ENCODE measurements at places on chromosomes 5 and 9.

DNA sequence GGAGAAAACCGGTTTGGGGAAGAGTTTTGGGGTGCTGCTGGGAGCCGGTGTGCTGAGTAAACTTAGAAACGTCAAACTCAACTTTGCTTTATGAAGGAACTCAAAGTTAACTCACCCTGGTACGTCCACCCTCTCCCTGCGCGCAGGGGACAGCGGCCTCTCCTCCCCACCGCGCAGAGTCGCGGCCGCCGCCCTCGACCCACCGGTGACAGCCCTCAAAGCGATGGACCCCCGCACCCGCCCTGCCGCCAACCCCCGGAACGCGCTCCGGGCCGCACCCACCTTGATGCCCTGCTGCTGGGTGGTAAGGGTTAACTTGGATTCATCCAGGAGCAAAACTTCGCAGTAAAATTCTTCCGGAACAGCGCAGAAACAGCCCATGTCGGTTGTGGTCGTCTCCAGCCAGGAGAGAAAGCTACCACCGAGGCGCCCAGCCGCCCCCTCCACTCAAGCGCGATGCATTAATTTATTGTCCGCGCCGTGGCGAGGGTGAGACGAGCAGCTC lies 366 bp downstream of the EPB41L4A start:
- no peak for DNase-seq

DNA sequence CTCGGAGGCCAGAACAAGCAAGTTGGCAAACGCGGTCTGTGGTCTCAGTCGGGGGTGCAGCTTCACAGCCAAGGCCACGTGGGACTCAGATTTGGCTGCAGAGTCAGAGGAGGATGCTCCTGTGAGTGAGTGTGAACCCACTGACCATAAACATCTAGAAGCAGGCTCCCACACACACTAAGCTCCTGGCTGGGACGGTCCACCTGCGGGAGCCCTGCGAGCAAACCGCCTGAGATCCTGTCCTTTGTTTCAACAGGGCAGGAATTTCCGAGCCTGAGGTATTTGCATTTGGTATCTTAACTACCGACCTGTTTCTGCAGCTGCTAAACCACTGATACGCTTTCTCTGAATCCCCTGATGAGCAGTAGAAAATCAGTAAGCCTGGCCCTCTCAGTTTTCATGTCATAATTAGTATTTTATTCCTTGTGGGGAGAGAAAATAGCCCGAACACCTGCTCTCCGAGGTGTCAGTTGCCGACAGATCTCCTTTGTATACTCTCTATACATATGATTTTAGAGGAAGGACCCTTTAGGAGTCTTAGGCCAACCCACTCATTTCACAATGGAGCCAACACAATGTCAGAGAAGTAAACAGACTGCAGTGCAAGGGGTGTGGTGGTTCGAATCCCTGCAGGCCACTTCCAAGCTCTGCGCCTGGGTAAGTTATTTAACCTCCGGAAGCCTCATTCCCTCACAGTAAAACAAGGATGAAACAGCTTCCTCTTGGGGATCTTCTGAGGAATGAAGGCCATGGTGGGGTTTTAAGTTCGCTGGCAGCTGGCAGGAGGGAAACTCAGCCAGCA lies 40.9 kb upstream of the PWWP2A start:
- DNase-seq = no peak

DNA sequence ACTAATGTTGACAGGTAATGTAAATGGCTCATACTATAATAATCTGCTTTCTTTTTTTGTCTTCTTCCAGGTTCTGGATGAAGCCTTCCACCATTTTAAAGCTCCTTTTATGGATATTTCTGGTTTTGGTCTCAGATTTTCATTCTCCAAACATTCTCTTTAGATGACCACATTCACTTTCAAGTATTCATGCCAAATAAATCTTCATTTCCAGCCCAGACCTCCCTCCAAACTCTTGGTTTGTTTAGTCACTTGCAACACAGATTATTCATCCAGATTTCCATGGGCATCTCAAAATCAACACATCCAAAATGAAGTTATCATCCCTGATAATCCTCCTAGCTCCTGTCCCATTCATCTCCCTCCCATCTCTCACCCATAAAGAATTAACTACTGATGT lies 40.3 kb upstream of the SVEP1 start:
- no peak for DNase-seq

DNA sequence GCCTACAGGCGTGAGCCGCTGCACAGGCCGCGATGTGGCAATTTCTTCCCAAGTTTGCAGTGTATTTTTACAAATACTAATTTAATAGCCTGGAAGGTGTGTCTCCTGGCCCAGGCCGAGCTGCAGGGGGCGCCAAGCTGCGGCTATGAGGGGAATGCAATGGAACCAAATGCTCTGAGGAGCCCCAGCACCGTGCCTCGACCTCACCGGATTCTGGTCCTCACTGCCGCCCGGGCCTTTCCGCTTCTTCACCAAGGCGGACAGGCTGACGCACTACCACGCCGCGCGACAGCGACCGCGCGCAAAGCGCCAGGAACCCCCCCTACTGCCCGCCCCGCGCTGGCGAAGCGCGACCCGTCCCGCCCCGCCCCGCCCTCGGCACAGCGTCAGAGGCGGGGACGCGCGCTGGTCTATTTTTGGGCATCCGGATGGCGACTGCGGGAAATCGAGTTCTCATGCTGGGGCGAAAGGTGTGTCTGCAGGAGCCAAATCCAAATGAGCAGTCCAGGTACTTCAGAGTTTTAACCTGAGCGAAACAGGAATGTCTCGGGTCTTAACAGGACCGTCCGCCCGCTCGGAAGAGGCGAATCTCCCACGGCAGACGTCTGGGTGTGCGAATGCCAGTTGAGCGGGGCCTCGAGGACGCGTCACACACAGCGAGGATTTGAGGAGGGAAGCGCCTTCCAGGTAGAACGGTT lies 31.7 kb upstream of the PRXL2C start:
- peak; percentile 53 for DNase-seq

GRCh38 chr9:21996858-21997257 lies 2.3 kb downstream of the CDKN2B-AS1 start:
- DNase-seq = no peak

DNA sequence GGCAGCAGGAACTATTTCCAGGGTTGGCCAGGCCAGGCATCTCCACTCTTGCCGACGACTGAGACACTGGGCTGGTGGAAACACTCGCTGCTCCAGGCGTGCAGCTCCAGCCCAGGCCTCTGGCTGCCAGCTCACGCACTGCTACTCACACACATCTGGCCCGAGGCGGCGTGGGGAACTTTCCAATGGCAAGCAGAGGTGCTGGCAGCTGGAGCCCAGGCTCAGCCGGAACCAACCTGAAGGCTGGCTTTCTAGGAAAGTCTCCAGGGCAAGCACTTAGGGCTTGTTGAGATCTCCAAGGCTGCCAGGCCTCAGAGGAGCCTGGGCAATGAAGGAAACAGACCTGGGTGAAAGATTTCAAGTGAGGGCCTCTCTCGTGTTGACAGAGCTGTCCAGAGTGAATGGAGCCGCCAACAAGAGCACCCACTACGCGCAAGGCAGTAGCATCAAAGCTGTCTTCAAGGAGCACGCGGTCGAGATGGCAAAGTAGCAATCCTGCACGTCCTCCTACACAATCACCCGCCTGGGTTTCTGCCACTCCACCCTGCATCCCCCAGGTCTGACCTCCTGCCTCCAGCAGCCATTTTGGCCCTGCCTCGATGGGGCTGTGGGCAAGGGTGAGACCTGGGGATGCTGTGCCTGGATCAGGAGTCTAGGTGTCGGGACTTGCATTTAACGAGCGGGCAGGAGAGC lies 14.4 kb downstream of the SH3PXD2B start:
- no peak for DNase-seq

GRCh38 chr5:36734422-36734821 lies 128.0 kb downstream of the SLC1A3 start:
- DNase-seq = no peak

DNA sequence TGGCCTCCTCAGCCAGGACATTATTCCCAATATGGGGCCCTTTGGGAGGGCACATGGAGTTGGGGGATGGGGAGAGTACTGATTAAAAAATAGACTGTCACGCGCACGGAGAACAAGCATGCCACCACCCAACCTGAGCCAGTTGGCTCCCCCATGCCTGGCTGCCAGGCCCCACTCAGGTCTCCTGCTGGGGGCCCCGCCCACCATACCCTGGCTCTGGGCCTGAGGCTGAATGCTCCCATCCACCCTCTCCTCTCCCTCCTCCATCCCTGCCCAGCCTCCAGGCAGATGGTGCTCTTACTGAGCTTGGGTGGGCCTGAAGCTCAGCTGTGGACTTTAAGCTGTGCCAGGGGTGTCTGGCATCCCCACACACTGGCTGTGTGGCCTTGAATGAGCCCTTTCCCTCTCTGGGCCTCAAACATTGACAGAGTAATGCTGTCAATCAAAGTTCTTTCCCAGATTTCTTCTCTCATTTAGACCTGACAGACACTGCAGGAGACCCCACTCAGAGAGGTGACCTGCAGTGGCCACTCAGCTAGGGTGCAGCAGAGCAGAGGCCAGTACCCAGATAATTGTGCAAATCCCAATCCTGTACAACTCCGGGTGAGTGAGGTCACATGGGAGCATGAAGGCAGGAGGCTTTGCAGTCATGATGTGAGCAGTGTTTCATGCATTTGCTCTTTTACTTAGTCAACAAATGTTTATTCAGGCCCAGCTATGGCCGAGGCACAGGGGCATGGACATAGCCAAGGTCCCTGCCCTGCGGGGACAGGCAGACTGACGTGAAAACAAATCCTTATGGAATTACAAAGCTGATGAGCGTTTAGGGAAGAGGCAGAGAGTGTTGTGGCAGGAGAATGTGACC lies 9.8 kb upstream of the SYNPO start:
- DNase-seq = no peak

- DNase-seq = no peak
These were observed 90.3 kb downstream of the ANKRD55 start for GRCh38 chr5:56142614-56143372.

- no peak for DNase-seq
These were observed 5.6 kb upstream of the KCNV2 start for GRCh38 chr9:2711716-2712115.

- DNase-seq = no peak
These were observed 205.4 kb downstream of the DCP2 start for GRCh38 chr5:113181853-113182490.

DNA sequence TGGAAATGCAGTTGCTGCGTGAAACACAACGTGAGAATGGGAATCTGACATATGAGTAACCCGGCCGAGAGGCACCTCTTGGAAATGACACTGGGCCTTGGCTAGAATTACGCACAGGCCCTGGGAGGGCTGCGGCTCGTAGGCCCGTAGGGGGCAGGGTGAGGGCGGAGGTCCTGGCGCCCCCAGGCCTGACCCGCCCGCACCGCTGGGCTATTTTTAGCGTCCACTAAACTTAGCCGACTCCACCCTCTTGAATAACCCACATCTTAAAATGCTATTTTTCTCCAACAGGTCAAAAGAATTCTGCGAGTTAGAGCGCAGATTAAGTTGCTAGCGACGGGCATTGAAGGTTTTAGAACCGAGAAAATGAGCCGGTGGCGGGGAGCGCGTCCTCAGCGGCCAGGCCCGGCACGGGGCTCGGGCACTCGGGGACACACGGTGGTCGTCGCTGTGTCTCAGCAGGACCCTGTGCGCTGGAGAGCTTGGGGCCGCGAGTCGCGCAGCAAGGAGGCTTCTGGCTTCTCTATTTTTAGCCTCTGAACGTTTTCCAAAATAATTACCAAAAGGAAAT lies 168.5 kb downstream of the AUH start:
- peak; percentile 93 for DNase-seq

GRCh38 chr9:132008184-132008803 lies 71.4 kb downstream of the MED27 start:
- DNase-seq = no peak

GRCh38 chr5:159038907-159039306 lies 60.8 kb downstream of the EBF1 start:
- DNase-seq = peak; percentile 80

DNA sequence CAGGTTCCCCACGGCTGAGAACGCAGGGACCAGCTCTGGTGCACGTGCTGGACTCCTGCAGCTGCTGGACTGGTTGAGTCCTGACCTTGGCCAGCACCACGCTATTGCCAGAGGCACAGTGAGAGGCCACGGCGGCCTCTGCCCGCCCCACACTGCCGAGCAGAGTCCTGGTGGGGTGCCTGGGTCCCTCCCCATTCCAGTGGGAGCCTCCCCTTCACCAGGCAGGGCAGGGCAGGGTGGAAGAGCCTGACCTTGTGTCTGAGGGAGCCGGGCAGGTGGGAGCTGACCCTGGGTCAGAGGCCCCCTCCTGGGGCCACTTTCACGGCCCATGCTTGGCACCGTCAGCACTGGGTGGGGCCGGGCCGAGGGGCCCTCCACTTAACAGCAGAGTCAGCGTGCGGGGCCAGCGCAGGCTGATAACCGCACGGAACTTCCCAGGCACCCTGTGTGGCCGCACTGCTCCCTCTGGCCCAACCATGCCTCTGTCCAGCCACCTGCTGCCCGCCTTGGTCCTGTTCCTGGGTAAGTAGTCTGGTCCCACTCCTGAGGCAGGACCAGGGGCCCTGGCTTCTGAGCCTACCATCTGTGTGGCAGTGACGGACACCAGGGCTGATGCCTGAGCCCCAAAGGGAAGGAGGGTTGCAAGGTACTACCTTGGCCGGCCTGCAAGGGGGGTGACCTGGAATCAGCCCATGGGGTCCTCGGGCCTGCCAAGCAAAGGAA lies at the start of gene MAMDC4:
Gene MAMDC4, plus strand, starts transcription at position 406 of the 723 bp plus-strand sequence. Its CDS starts 71 bp downstream, at position 477.
- no peak for DNase-seq

DNA sequence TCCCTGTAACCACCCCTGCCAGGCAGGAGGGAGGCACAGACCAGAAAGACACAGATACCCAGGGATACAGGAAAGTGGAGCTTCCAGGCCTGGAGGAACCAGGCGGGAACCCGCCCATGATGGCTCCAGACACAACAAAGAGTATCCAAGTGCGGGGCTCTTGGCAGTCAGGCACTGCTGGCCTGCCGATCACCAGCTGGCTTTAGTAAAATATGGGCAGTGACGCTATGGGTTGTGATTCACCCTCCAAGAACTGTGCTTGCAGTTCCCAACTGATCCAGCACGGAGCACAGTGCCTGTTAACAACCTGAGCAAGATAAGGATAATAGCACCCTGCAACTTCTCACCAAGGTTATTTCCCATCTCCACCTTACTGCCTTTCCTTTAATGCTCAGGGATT lies 463.3 kb downstream of the IRX1 start:
- DNase-seq = no peak

GRCh38 chr5:138629392-138629791 lies 54.2 kb upstream of the HSPA9 start:
- no peak for DNase-seq

DNA sequence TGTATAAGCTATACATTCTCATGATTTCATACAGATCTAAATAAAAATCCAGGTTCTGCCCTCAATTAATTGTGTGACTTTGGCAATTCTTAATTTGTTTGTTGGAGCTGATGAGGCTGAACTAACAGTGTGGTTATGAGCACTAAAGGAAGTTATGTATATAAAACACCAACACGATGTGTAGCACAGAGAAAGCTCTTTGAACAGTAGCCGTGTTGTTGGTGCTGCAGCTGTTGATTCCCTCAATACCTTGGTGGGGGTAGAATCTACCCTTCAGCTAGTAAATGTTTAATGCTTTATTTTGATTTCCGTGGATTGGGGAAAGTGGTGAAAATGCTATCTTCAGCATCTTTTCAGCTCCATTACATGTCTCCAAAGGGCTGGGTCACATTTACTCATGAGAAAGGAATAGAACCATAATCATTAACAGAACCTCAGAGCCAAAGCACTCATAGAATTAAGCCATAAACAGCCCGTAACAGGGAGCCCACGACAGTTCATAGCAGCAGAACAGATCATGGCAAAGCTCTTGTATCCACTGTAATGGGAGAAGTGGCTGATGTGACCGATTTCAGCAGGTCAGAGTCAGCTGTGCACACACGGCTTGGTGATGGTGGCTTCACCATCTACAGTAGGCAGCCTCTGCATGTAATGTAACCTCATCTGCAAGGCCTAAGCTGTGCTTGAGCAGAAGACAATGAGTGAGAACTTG lies 332.7 kb downstream of the DIRAS2 start:
- no peak for DNase-seq
